ENCODE measurements at places on chromosomes 3 and 15.

DNA sequence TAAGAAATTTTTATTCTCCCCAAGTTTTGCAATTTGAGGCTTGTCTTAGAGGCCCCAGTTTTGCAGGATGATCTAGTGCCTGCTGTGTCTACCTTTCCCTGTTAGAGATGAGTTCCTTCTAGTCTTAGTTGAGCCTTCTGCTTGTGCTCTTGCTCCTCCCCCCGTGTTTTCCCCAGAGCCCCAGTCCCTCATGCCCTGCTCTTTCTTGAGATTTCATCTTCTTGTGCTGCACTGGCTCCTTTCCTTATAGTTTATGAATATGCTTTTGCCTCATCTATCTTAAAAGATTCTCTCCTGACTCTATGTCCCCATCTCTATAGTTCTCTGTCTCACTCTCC is 4.7 kb downstream of the GAP43 start:
- H3K27me3 ChIP-seq = peaks cover 17% of the 10 kb centered on the region
- no peak overlapping the region for H3K4me3 ChIP-seq
- no peaks in the 10 kb centered on the region for H3K4me1 ChIP-seq
- H3K27ac ChIP-seq = no peak overlapping the region
- DNase-seq = no peak

DNA sequence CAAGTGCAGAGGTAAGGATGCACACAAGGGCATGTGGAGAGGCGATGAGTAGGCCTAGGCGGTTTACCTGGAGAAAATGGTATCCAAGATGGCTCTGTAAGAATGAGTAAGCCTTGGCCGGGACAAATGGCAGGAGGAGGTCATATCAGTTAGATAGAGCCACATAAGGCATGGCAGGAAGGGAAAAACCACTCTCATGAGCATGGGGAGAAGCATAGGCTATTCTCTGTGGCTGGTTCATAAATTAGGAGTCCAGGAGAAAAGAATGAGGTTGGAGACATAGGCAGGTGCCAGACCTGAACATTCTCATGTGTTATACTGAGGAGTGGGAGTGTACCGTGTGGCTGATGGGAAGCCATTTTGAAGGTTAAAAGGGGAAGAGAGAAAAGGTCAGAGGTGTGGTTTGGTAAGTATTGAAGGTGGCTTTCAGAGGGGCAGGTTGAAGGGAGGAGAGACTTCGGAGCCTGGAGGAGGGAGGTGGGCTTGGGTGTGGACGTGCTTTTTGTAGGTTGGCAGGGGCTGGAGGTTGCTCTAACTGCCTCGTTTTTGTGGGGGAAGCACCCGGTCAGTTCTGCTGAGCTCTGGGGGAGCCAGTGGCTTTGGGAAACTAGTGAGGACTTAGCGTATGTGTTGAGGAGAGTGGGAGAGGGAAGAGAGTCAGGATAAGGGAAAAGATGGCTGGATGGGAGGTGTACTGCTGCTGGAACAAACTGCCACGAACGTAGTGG is 4.6 kb upstream of the FAM43A start:
- H3K4me3 ChIP-seq = no peak overlapping the region
- H3K27me3 ChIP-seq = no peaks in the 10 kb centered on the region
- no peaks in the 10 kb centered on the region for H3K36me3 ChIP-seq
- H3K27ac ChIP-seq = no peak overlapping the region
- DNase-seq = no peak

GRCh38 chr3:11616551-11616950 is 27.2 kb downstream of the VGLL4 start:
- no peaks in the 10 kb centered on the region for H3K4me1 ChIP-seq
- no peak for DNase-seq
- H3K36me3 ChIP-seq = no peaks in the 10 kb centered on the region

GRCh38 chr3:42653303-42653559 is 266 bp upstream of the ZBTB47 start:
- H3K4me3 ChIP-seq = peak overlapping the region; percentile 58
- H3K4me1 ChIP-seq = peaks cover 23% of the 10 kb centered on the region
- no peaks in the 10 kb centered on the region for H3K27me3 ChIP-seq
- no peaks in the 10 kb centered on the region for H3K36me3 ChIP-seq

DNA sequence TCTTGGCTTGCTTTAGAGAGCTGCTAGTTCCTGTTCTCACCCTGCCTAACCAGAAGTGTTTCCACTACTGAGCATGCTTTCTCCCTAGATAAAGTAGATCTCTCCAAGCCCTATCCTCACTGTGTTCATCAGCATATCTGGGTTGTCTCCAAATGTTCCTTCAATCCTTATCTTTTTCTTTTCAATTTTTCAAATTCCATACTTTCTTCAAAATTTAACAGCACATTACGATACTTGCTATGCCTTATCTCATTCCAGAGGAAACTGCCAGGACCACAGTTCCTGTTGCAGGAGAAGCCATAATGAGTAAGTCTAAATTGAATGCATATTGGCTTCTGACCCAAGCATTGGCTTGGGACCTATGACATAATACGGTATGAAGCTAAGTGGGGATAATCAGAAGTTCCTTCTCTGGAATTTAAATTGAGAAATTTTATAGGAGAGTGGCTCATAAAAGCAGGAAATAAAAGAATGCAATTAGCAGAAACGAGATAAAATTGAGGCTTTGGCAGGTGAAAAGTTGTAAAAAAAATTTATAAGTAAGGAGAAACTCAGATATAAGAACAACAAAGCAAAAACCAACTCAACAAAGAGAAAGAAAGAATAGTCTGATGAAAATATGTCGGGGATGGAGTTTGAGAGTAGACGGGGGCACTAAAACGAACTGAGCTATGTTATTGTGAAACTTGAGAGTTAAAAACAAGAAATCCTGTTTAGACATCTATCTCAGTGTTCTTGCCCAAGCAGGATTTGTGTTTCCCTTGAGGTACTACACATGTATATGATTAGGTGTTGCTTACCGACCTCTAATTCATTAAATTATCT is 631.7 kb upstream of the CCDC54 start:
- H3K4me1 ChIP-seq = no peaks in the 10 kb centered on the region
- no peaks in the 10 kb centered on the region for H3K27me3 ChIP-seq
- no peak overlapping the region for H3K4me3 ChIP-seq
- no peaks in the 10 kb centered on the region for H3K36me3 ChIP-seq
- DNase-seq = no peak

- H3K4me3 ChIP-seq = peak overlapping the region; percentile 82
- peaks cover 9% of the 10 kb centered on the region for H3K4me1 ChIP-seq
- peaks cover 4% of the 10 kb centered on the region for H3K36me3 ChIP-seq
- peak overlapping the region; percentile 99 for H3K27ac ChIP-seq
- no peaks in the 10 kb centered on the region for H3K27me3 ChIP-seq
Measured at GRCh38 chr3:49007771-49008528, 759 bp downstream of the WDR6 start.

- H3K27me3 ChIP-seq = no peaks in the 10 kb centered on the region
- H3K36me3 ChIP-seq = no peaks in the 10 kb centered on the region
- no peak for DNase-seq
- H3K4me1 ChIP-seq = peaks cover 38% of the 10 kb centered on the region
- peak overlapping the region; percentile 4 for H3K4me3 ChIP-seq
Measured at GRCh38 chr15:85025516-85026251, 44.0 kb downstream of the PDE8A start.

- no peak overlapping the region for H3K27ac ChIP-seq
- no peak for DNase-seq
- no peak overlapping the region for H3K4me3 ChIP-seq
- no peaks in the 10 kb centered on the region for H3K36me3 ChIP-seq
- no peaks in the 10 kb centered on the region for H3K27me3 ChIP-seq
Measured at GRCh38 chr3:82581350-82581749, 819.9 kb upstream of the GBE1 start.

DNA sequence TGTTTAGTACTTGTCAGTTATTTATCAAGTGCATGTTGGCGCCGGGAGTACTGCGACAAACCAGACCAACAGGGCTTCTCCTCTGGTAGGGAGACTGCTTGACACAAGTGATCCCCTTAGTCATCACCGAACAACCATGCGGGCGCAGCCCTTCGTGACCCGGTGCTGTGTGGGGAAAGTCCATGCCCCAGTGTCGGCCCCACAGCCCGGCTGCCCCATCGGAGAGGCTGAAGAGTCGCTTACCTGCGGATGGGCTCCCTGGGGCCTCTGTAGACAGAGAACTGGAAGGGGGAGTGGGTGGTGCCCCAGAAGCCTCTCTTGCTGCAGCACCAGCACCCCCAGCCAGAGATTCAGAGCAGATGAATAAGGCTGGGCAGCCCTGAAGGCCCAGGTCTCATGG is 90.3 kb upstream of the PRR23E start:
- H3K36me3 ChIP-seq = no peaks in the 10 kb centered on the region
- H3K4me1 ChIP-seq = no peaks in the 10 kb centered on the region
- no peak overlapping the region for H3K4me3 ChIP-seq
- H3K27ac ChIP-seq = no peak overlapping the region

GRCh38 chr3:54432975-54433374 is 310.6 kb downstream of the CACNA2D3 start:
- no peak overlapping the region for H3K27ac ChIP-seq
- H3K4me1 ChIP-seq = no peaks in the 10 kb centered on the region
- DNase-seq = no peak
- no peaks in the 10 kb centered on the region for H3K27me3 ChIP-seq
- H3K36me3 ChIP-seq = no peaks in the 10 kb centered on the region

- H3K27ac ChIP-seq = no peak overlapping the region
- no peak for DNase-seq
- H3K4me3 ChIP-seq = no peak overlapping the region
- no peaks in the 10 kb centered on the region for H3K4me1 ChIP-seq
- no peaks in the 10 kb centered on the region for H3K27me3 ChIP-seq
- no peaks in the 10 kb centered on the region for H3K36me3 ChIP-seq
Measured at GRCh38 chr3:157516928-157517327, 13.7 kb upstream of the VEPH1 start.

- no peaks in the 10 kb centered on the region for H3K4me1 ChIP-seq
- no peak overlapping the region for H3K27ac ChIP-seq
- H3K27me3 ChIP-seq = no peaks in the 10 kb centered on the region
- H3K4me3 ChIP-seq = no peak overlapping the region
- no peak for DNase-seq
Measured at GRCh38 chr3:30353711-30354467, 252.5 kb upstream of the TGFBR2 start.

GRCh38 chr3:85737846-85738245 is 779.1 kb downstream of the CADM2 start:
- H3K27me3 ChIP-seq = no peaks in the 10 kb centered on the region
- H3K4me3 ChIP-seq = no peak overlapping the region
- H3K36me3 ChIP-seq = no peaks in the 10 kb centered on the region
- no peak for DNase-seq
- no peak overlapping the region for H3K27ac ChIP-seq

DNA sequence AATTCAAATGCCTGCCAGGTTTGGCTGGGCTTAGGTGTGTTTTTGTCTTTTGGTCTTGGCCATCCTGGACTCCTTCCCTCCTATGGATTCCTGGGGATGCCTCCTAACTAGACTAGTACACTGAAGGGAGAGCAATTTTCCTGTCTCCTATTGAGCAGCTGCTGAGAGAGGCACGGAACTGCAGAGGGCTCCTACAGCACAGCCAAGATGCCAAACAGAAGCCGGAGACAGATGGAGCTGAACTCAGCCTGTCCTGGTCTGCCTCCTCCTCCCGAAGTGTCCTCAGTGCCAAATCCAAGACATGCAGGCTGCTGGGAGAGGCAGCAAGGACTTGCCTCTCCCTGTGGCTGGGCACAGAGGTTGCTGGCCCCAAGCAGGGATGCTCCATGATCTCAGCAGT is 256.6 kb upstream of the PROK2 start:
- no peak for DNase-seq
- no peaks in the 10 kb centered on the region for H3K36me3 ChIP-seq
- no peak overlapping the region for H3K4me3 ChIP-seq
- H3K27me3 ChIP-seq = no peaks in the 10 kb centered on the region
- no peaks in the 10 kb centered on the region for H3K4me1 ChIP-seq
- no peak overlapping the region for H3K27ac ChIP-seq

GRCh38 chr15:29110733-29111132 is 158.9 kb downstream of the NSMCE3 start:
- H3K4me3 ChIP-seq = no peak overlapping the region
- no peak overlapping the region for H3K27ac ChIP-seq
- no peak for DNase-seq
- no peaks in the 10 kb centered on the region for H3K36me3 ChIP-seq

Data from kidney (tissue), 22 donors.